ENCODE measurements at places on chromosomes 7 and 10.

DNA sequence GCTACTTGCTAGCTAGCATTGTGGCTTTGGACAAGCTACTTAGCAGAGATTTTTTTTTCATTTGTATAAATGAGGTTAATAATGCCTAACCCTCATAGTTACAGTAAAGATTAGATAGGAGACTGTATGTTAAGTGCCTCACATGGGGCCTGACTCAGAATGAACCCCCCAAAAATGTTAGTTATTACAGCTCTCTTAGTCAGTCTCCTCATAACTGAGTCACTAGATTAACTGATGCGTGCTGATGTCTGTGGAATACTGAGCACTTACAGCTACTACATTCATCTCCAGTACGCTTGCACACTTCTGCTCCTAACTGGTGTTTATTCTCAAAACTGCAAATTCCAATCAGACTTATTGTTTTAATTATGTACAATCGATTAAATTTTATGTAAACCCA is 315.3 kb downstream of the SNX13 start:
- no peak for DNase-seq

GRCh38 chr7:106125417-106125816 is 13.3 kb upstream of the SYPL1 start:
- no peak for DNase-seq

GRCh38 chr10:18162021-18162627 is 21.9 kb downstream of the CACNB2 start:
- DNase-seq, result no peak

GRCh38 chr10:104630731-104631130 is 10.4 kb upstream of the SORCS3 start:
- DNase-seq, result no peak

GRCh38 chr7:44060948-44061644 is 4.3 kb downstream of the PGAM2 start:
- no peak for DNase-seq

DNA sequence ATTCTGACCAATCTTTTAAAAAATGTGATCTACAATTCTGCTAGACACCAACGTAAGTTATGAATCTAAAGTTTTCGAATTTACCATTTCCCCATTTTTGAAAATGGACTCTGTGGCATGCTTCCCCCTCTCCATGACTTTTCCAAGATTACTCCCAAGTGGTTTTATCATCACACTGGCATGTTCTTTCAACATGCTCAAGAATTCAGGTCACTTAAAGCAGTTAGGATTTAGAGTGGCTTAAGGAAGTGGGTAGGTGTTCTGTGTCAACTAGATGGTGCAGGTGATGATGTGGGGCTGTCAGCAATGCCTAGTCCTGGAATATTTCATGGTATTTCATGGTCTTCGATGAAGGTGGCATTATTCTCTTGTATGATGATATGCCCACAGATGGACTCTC is 164.0 kb upstream of the ASAH2 start:
- no peak for DNase-seq

- DNase-seq, result no peak
Measured at GRCh38 chr7:134450294-134451000, 8.5 kb downstream of the AKR1B1 start.

DNA sequence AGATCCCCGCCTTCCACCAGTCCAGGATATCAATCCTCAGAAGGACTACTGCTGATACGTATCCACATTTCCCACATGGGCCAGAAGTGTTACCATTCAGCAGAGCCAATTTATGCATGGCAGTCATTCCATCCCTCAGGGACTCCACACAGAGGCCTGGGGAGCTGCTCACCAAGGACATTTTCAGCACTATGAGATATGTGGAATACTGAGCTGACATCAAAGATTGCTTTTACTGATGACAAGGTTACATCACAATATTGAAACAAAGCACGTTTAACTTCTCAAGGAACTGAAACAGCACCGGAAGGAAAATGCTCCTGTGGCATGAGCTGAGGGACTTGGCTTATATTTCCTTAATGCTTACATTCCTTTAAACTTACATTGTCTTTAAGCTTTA is 335.1 kb downstream of the BMPER start:
- no peak for DNase-seq

DNA sequence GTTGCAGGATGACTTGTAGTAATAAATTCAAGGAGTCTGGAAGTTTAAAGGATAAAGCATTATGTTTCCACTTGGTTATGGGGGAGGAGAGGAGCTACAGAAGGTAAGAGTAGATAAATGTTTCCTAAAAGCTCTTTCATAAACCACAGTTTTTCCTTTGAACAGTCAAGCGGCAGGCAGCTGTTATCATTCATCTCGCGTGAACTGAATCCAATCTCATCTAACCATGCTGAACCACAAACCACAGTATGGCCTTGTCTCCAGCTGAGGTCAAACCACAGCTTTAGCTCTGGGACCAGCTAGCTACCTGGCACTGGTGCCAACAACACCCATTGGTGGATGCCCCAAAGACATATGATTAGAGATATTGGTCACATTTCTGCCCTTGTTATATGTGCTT is 63.3 kb downstream of the NOC3L start:
- no peak for DNase-seq

DNA sequence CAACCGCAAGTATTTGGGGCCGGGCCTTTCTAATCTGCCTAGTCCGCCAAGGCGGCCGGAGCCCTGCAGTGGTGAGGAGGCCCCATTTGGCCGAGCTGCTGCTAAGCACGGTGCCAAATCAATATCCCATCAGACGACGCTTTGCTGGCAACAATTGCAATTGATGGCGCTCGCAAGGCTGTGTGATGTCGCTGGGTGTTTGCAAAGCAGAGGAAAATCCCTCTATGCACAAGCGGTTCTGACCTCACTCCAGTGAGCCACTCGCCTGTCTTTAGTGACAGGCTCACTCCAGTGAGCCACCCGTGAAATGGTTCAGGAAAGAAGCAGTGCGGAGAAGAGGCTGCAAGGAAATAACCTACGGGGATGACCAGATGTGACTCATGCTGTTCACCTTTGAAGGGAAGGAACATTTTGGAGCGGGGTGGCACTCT is 18.3 kb upstream of the PDE1C start:
- DNase-seq, result peak; percentile 30

GRCh38 chr7:156196649-156197048 is 384.4 kb upstream of the SHH start:
- DNase-seq, result no peak

DNA sequence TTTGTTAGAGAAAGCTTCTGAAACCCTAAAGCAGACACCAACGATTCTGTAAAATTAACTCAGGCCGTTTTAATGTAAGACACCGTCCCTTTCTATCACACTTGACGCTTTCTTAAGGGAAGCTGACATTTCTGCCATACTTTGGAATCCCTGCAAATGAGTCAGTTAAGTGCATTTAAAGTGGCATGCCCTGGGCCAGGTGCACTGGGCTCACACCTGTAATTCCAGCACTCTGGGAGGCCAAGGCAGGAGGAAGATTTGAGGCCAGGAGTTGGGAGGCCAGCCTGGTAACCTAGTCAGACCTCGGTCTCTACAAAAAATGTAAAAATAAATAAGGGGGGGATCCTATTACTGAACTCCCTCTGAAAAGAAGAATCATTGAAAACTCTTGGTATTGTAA is 4.4 kb downstream of the UBE2H start:
- no peak for DNase-seq

- no peak for DNase-seq
Measured at GRCh38 chr10:102398172-102399020, 2.9 kb downstream of the NFKB2 start.

DNA sequence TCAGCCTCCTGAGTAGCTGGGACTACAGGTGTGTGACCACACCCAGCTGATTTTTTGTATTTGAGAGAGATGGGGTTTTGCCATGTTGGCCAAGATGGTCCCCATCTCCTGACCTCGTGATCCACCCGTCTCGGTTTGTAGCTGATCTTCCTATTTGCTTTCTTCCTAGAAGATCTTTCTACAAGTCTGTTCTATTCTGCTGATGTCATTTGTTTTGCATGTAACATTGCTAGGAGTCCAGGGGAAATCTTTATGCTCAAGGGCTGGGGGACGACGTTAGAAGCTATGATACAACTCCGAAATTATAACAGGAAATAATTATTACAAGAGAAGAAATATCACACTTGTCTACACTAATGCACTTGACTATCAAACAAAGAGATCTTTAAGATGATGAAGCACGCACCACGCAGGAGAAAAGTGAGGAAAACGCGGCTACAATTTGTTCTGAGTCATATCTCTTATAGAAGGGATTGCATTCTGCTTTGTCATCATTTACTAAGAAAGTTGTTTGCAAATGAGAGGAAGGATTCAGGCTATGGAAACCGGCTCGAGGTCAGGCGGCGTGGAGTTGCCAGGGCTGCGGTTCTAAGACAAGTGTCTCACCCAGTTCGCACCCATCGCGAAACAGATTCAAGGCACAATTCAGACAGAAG is 103.0 kb upstream of the CARD11 start:
- no peak for DNase-seq

- DNase-seq, result peak; percentile 92
Measured at GRCh38 chr7:101507791-101508252, 121.3 kb downstream of the MYL10 start.

GRCh38 chr7:75962607-75963380 is 31.6 kb downstream of the TMEM120A start:
- peak; percentile 71 for DNase-seq

GRCh38 chr10:44881649-44882048 is 29.5 kb upstream of the TMEM72 start:
- DNase-seq, result no peak

DNA sequence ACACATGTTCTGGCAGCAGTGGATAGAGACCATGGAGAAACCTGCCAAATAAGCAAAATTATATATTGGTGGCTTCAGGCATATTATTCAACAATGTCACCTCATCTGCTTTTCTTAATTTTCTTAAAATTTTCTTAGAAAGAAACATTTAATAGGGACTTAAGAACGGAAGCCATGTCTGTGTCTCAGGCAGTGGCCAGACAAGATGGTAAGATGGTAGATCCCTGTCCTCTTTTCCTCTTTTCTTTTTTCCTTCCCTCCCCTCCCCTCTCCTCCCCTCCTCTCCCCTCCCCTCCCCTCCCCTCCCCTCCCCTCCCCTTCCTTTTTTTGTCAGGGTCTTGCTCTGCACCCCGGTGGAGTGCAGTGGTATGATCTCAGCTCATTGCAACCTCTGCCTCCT is 24.2 kb upstream of the ICA1 start:
- DNase-seq, result no peak

GRCh38 chr10:125054669-125055268 is 105.6 kb downstream of the CTBP2 start:
- DNase-seq, result no peak

GRCh38 chr7:22083704-22084240 is 138.1 kb upstream of the CDCA7L start:
- no peak for DNase-seq

DNA sequence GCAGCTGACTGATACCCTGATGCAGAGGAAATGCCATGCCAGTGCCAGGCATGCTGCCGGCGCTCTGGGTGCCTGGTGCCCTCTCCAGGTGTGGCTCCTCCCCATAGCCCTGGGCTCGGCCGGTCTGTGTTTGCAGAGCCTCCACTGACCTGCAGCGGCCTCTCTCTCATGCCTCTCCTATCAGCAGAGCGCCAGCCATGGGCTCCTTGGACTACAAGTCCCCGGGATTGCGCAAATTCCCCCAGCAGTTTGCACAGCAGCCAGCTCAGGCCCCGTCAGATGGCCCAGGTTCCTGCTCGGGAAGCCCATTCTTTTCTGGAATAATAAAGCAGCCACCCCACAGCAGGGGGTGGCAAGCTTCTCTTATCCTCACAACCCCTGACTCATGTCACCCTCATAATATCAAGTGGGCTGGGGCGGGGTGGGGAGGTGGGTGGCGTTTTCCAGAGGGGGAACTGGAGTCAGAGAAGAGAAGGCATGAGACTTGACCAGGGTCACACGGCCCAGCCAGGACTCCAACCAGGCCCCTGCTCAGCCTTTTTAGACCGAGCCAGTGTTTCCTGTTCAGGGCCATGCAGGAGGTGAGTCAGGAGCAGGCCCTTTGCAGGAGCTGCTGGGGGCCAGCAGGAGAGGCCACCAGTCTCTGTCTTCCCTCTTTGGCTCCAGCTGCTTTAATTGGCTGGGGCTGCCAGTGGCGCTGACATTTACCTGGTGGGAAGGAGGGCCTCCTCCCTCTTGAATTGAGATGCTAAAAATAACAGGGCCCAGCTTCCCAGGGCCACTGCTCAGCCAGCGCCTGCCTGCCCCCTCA is 58.6 kb downstream of the ZMIZ1 start:
- peak; percentile 54 for DNase-seq

DNA sequence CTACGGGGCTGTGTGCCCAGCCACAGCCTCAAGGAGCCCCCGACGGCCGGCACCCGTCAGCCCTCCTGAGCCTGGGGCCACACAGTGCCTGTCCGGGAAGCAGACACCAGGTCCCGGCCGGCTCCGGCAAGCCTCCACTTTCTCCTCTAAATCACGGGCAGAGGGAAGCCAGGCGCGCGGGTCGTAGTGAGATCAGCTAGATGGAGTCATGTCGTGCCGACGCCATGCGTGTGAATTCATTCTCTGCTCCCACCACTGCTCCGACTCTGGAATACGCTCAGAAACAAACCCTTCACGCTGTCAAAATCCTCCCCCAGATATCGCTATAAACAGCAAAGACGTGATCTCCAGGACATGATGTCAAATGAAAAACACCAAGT is 93.7 kb upstream of the DNAAF5 start:
- no peak for DNase-seq

DNA sequence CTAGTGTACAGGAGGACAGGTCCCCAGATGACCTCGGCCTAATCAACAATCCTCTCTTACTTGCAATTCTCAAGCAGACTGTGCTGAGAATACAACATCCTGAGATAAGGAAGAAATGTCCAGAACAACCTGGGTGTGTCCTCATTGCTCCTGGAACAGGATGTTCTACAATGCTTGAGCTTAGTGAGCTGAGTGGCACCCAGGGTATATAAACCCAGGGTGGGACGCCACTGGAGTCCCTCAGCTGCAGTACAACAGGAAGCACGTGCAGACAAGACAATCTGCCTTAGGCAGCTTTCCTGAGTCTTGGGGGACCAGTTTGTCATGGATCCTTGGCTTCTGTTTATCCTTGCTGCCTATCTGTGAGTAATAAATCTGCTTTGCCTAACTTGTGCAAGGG is 27.7 kb upstream of the SLC25A13 start:
- DNase-seq, result no peak

GRCh38 chr10:75708060-75708459 is 276.6 kb downstream of the LRMDA start:
- no peak for DNase-seq

- no peak for DNase-seq
Measured at GRCh38 chr7:84908196-84908793, 278.6 kb downstream of the SEMA3D start.

DNA sequence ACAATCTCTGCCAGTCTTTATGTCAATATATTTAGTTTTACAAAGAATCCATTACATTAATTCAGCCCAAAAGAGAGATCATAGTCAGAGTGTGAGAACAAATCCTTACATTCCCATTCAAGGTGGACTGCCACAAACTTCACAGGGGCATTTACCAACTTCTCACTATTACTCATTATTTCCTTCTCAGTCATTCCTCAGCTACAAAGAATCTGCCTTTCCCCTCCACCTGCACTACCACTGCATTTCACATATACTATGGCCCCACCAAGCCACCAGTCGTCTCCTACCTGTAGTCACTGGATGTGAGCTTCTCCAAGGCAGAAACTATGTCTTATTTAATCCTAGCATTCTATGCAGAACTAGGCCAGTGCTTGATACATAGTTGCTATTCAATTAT is 94.3 kb downstream of the USP6NL start:
- DNase-seq, result no peak
